ENCODE measurements at places on chromosomes 11 and 22.

- no peak for DNase-seq
Measured at GRCh38 chr11:132123854-132124835, 753.7 kb downstream of the NTM start.

- DNase-seq, result no peak
Measured at GRCh38 chr22:46079861-46080821, 70.2 kb upstream of the PPARA start.

DNA sequence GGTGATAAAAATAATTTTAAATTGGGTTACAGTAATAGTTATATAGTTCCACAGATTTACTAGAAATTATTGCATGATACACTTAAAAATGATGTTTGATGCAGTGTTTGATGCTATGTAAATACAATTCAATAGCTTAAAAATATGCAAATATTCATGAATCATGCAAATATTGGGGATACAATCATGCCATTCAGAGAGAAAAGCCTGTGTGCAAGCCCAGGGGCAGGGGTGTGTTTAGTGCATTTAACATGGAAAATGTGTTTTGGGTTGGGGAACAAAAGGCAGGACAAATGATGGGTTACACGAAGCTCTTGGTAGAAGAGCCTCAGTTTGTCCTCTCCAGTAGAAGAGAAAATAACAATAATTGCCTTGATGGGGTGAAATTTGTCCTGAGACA, 6.0 kb downstream of the TRIM22 start:
- DNase-seq, result no peak

DNA sequence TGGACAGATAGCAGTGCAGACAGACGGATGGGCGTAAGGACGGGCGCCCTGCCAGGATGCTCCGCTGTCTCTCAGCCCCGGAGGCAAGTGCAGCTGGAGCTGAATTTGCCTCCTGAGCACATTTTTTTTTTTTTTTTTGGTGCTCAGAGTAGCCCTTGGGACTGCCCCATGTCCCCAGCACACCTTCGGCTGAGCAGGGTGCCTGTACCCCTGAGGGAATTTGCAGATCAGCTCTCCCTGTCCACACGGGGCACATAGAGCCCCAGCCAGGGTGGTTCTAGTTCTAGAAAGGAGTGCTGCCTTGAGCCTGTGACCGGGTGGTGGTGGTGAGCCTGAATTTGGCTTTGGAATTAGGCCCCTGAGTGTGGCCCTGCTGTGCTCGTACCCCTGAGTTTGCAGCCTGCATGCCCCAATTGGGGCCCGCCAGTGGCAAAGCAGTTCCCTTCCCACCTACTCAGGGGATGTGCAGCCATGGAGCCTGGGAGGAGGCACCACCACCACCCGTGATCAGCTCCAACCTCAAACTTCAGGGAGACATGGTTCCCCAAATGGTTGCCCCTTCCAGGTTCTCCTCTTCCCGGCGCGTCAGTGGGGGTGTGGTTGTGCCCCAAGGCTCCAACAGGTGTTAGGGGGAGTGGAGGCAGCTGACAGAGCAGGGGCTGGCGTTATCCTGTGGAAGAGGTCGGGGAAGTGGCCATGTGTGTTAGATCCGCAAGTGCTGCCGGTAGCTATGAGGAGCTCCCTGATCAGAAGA, 1232.7 kb downstream of the BRD1 start:
- DNase-seq, result no peak

DNA sequence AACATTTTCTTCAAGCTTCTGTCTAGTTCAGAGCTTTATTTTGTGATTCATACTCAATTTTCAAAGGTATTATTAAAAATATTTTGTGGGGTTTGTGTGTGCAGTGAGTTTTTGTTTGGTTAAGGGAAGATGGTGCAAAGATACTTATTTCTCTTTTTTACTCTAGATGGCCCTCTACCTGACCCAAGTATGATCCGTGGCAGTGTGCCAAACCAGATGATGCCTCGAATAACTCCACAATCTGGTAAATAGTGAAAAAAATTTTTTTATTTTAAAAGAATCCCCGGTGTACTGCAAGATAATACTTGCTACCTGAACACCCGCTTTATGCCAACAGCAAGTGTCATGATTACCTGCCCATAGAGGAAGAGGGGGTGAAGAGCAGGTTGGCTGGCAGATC, 54.2 kb downstream of the EP300 start:
- DNase-seq, result no peak

DNA sequence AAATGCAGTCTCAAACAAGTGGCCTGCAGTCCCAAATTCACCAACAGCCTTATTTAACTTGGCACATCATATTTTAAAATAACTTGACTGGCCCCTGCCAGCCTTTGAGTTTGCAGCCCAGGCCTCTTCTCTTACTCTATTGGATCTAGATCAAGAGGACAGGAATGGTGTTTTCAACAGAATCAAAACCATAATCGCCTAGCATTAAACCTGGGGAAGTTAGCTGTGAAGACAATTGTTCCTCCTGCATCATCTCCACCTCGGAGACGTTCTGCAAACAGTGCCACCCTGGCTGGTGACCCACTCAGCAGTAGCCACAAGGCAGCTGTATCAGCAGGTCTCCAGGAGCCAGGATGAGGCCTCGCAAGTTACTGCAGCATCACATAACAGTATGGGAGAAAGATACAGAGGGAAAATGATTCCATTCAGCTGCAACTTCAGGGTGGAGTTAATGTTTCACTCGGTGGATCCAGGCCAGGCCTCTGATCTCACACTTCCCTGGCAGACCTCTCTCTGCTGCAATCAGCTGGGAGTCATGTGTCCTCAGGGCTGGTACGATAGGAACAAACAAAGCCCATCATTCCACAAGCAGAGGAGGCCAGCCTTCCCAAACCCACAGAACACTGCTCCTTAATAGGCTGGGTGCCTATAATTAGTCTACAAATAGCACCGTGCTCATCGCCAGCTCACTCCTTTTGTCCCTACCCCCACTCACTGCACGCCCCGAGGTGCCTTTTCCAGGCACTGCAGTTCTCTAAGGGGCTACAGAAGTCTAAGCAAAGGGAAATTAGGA, 18.6 kb upstream of the SCN2B start:
- no peak for DNase-seq

- no peak for DNase-seq
Measured at GRCh38 chr11:6397636-6398035, 7.4 kb downstream of the SMPD1 start.

DNA sequence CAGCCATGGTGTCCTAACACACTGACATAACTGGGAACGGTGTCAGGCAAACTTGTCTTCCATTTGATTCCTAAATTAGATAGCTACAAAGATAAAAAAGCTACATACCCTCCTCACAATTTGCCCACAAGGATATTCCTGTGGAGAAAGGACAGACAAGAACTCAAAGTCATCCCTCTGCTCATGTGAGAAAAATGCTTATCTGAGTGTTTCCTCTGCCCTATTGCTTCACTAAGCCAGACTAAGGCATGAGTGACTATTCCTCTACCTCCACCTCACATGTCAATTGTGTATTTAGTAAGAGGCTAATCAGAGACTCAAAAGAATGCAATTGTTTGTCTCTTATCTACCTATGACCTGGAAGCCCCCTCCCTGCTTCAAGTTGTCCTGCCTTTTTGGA, 247.7 kb downstream of the DDX10 start:
- DNase-seq, result no peak

DNA sequence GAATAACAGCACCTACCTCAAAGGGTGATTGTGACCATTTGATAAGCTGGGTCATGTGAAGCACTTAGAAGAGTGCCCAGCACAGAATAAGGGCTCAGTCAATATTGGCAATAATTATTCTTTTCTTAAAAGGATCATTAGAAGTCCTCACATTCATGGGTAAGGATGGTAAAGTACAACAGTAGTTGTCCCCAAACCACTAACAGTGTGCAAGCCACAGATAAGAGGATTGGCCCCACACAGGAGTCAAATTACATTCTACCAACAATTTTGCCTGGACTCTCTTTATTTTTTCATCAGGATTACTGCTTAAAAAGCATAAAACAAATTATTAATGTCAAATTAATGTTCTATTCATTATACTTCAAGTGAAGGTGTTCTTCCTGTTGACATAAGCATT, 271.5 kb upstream of the PDGFD start:
- no peak for DNase-seq

DNA sequence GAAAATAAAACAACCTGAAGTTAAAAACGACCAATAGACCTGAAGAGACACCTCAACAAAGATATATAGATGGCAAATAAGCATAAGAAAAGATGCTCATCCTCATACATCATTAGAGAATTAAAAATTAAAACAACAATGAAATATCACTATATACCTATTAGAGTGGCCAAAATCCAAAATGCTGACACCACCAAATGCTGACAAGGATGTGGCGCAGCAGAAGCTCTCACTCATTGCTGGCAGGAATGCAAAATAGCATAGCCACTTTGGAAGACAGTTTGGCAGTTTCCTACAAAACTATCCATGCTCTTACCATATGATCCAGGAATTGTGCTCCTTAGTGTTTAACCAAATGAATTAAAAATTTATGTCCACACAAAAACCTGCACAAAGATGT, 55.0 kb upstream of the APOA1 start:
- DNase-seq, result no peak

GRCh38 chr11:112523477-112523876, 262.8 kb upstream of the PLET1 start:
- no peak for DNase-seq

- no peak for DNase-seq
Measured at GRCh38 chr11:95230810-95231126, 234 bp downstream of the SESN3 start.

- no peak for DNase-seq
Measured at GRCh38 chr11:71282581-71283351, 30.4 kb upstream of the SHANK2 start.

GRCh38 chr11:126127284-126127845, 64.7 kb upstream of the CDON start:
- DNase-seq, result no peak

- DNase-seq, result no peak
Measured at GRCh38 chr22:45262931-45263462, 21.8 kb upstream of the UPK3A start.

Data from stimulated activated CD4-positive, alpha-beta T cell treated with anti-CD3 and anti-CD28 coated beads, Interleukin-1b, Interleukin-23, amount 100 ng/mL, for 4 hours (primary cell).